Stimulated activated memory B cell treated with anti-CD40 and anti-IgM and Interleukin-4, amounts not matched to agents 10 μg/mL and 1 μg/mL and 100 μg/mL, for 72 hours (primary cell): ENCODE measurements at places on chromosomes 11 and 22.

DNA sequence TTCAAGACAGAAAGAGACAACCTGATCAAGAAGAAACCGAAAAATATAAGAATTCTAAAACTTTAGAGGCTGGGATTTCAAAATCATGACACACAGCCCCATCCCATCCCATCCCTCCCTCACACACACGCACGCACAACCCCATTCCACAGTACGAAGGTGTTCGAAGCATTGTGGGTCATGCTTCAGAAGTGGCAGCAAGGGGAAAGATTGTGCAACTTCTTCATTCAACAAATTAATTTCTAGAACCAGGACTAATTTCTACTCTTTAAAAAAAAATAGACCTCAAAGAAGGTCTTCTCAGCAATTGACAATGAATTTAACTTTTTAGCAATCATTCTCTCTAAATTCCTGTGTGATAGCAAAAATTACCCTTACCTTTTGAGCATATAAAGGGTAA, 867 bp downstream of the SPA17 start:
- no peak for ATAC-seq
- H3K4me1 ChIP-seq: peaks cover 23% of the 10 kb centered on the region
- H3K27ac ChIP-seq: peak overlapping the region; percentile 83
- H3K36me3 ChIP-seq: no peaks in the 10 kb centered on the region

DNA sequence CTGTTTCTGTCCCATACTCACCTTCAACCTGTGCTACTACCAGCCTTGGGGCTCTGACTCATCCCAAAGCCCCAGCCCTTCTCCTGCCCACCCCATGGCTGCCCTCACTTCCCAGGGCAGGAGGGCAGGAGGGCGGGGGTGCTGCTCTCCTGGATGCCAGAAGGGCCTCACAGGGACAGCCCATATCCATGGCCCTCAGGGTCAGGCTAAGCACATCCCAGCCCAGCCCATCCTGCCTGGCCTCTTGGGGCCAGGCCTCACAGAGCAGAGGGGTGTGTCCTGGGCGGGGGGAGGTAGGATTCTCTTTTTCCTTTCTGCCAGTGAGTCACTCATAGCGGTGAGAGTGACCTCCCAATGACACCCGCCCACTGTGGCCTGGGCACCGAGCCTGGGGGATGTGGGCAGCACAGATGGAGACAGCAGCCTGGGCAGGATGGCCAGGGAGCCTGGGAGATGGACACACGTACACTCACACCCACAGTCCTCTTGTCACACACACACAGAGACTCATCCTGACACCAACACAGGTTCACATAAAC, 2.4 kb downstream of the LTBP3 start:
- no peaks in the 10 kb centered on the region for H3K27me3 ChIP-seq
- no peaks in the 10 kb centered on the region for H3K36me3 ChIP-seq
- H3K4me3 ChIP-seq: no peak overlapping the region
- peak overlapping the region; percentile 61 for H3K27ac ChIP-seq
- peaks cover 72% of the 10 kb centered on the region for H3K4me1 ChIP-seq

GRCh38 chr11:72844356-72844755, 30.1 kb downstream of the ATG16L2 start:
- H3K36me3 ChIP-seq: peaks cover 58% of the 10 kb centered on the region
- ATAC-seq: no peak
- H3K4me3 ChIP-seq: no peak overlapping the region

- no peak overlapping the region for H3K4me3 ChIP-seq
- H3K36me3 ChIP-seq: no peaks in the 10 kb centered on the region
- no peaks in the 10 kb centered on the region for H3K4me1 ChIP-seq
- H3K27ac ChIP-seq: no peak overlapping the region
- peaks cover 53% of the 10 kb centered on the region for H3K27me3 ChIP-seq
Observed at GRCh38 chr22:27774200-27774599, 27.4 kb downstream of the MN1 start.

DNA sequence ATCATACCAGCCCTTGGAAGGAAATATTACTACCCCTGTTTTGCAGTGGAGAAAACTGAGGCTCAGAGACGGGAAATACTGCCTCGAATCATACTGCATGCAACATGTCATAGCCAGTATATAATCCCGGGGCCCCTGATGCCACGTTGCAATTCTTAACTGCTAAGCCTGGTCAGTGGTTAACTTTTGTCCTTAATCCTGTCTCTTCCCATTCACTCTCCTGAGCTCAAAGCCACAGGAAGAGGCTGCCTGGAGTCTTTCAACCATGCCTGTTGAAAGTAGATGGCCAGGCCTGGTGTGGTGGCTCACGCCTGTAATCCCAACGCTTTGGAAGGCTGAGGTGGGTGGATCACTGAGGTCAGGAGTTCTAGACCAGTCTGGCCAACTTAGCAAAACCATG, 166.6 kb downstream of the MIAT start:
- H3K36me3 ChIP-seq: peaks cover 5% of the 10 kb centered on the region
- H3K27me3 ChIP-seq: no peaks in the 10 kb centered on the region
- no peak for ATAC-seq
- no peak overlapping the region for H3K27ac ChIP-seq

DNA sequence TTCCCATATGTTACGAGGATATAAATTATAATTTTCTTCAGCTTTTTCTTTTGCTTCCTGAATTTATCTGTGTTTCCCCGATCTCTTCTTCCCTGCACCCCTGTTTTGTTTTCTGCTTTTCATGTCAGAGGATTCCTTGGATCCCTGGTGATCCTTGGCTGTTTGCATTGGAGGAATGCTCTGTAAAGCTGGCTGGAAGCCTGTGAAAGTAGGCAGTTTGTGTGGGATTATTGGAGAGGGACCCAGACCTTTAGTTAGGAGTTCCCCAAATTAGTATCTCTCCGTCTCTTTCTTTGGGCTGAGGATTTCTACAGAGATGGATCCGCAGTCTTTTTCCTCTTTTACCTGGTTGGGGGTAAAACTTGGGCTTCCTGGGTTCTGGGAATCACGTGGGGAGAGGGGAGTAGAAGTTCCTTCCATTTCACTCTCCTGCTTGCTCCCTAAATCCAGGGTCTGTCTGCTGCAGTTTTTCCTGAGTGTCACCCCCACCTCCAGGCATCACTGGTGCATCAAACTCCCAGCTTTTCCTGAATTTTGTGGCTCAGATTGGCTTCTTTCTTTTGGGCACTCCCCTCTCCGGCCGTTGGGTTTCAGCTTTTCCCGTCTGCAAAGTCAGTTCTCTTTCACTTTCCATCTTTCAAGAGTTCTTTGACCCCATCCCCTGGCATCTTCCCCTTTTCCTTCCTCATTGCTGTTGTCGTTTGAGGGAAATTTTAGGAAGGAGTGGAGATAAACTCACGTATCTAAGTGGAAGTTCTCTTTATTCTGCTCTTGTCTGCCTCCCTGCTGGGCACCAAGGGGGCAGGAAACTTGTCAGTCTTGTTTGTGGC, 79.1 kb upstream of the ALX4 start:
- H3K27me3 ChIP-seq: peaks cover 46% of the 10 kb centered on the region
- H3K4me3 ChIP-seq: no peak overlapping the region
- no peak overlapping the region for H3K27ac ChIP-seq
- no peak for ATAC-seq
- peaks cover 8% of the 10 kb centered on the region for H3K4me1 ChIP-seq

- no peaks in the 10 kb centered on the region for H3K27me3 ChIP-seq
- H3K4me1 ChIP-seq: no peaks in the 10 kb centered on the region
- no peak for ATAC-seq
- H3K27ac ChIP-seq: no peak overlapping the region
Observed at GRCh38 chr22:17419348-17419747, 50.1 kb downstream of the CECR2 start.

DNA sequence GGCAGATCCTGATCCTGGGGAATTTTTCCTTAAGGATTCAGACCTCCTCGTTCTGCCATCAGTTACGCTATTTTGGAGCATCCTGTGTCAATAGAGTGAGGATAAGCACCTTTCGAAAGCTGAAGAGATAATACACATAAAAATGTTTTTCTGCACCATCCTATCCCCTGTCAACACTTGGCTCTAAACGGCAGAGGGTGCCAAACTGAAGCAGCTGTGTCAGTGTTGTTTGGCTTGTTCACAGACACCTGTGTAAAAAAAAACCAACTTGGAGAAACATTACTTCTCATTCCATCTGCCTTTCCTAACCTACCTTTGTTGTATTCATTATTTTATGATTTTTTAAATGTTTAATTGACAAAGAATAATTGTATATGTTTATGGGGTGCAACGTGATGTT, 417.0 kb upstream of the DDI1 start:
- H3K36me3 ChIP-seq: no peaks in the 10 kb centered on the region
- peaks cover 3% of the 10 kb centered on the region for H3K4me1 ChIP-seq
- ATAC-seq: peak; percentile 59
- H3K27me3 ChIP-seq: no peaks in the 10 kb centered on the region

- no peaks in the 10 kb centered on the region for H3K4me1 ChIP-seq
- peaks cover 23% of the 10 kb centered on the region for H3K27me3 ChIP-seq
- no peak overlapping the region for H3K4me3 ChIP-seq
- H3K36me3 ChIP-seq: no peaks in the 10 kb centered on the region
Observed at GRCh38 chr22:35170716-35171697, 86.3 kb upstream of the HMGXB4 start.

DNA sequence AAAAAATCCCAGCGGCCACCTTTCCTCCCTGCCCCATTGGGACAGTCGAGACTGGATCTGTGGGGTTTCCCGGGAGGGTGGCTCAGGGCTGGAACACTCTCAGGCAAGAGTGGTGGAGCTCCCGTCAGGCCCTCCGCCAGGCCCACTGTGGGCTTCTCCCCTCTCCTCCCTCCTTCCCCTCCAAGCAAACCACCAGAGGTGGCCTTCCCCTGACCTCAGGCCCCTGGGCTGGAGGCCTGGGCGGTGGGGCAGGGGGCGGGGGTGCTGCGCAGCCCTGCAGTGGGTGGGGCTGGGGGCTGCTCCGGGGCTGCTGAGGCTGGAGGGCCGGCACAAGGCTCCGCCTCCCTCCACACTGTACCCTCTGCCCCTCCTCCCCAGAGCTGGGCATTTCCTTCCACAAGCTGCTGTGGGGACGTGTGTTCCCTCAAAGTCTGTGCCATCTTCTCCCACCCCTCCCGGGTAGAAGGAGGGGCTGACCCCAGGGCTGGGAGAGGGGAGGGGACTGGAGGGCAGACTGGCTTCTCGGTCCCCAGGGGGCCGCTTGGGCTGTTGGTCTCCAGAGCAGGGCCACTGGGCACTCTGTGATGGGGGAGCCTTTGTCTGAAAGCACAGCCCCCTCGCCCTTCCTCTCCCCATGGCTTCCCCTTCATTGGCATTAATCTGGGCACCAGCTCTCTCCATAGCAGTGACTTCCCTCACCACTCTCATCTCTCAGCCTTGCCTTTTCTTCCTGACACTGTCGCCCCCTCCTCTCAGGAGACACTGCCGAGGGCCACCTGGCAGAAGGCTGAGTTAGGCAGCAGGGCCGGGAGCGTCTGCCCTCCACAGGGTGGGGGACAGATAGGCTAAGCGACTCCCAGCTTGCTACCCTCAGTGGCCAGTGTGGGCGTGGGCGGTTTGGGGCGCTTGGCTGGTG, 7.1 kb downstream of the RCOR2 start:
- ATAC-seq: no peak
- H3K4me1 ChIP-seq: peaks cover 6% of the 10 kb centered on the region
- peaks cover 43% of the 10 kb centered on the region for H3K36me3 ChIP-seq
- H3K27ac ChIP-seq: no peak overlapping the region
- peaks cover 13% of the 10 kb centered on the region for H3K27me3 ChIP-seq

DNA sequence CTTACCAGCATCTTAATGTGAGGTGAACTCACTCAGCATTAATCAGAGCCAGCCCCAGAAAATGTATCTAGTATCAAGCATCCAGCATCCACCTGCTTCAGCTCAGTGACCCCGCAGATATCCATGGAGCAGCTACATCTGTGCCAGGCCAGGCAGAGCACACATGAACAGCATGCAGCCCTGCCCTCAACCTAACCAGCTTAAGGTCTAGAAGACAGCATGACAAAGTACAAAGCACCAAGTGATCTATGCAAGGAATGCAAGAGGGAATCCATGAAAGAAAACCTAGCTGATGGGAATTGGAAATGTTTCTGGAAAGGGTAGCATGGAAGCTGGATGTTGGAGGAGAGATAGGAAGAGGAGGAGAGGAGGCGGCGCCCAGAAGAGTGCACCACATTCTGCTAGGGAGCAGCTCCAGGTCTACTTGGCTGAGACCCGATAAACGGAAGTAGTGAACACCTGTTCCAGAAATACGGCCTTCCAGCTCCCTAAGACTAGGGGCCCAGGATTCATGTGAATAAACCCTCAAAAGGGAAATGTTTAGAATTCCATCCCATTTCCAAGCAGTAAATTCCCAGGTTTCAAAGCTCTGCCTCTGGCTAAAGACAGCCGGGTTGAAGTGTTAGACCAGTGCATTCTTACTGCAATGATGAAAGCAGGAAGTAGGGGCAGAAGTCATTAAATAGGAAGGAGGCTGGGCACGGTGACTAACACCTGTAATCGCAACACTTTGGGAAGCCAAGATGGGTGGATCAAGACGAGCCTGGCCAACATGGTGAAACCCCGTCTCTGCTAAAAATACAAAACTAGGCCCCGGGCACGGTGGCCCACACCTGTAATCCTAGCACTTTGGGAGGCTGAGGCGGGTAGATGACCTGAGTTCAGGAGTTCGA, 23.5 kb upstream of the L3MBTL2 start:
- H3K27ac ChIP-seq: no peak overlapping the region
- no peak for ATAC-seq
- no peaks in the 10 kb centered on the region for H3K27me3 ChIP-seq
- peaks cover 35% of the 10 kb centered on the region for H3K36me3 ChIP-seq
- no peak overlapping the region for H3K4me3 ChIP-seq

GRCh38 chr11:115643549-115644270, 139.5 kb upstream of the CADM1 start:
- H3K27ac ChIP-seq: no peak overlapping the region
- H3K4me1 ChIP-seq: no peaks in the 10 kb centered on the region
- no peak for ATAC-seq
- no peak overlapping the region for H3K4me3 ChIP-seq
- H3K27me3 ChIP-seq: peaks cover 25% of the 10 kb centered on the region

DNA sequence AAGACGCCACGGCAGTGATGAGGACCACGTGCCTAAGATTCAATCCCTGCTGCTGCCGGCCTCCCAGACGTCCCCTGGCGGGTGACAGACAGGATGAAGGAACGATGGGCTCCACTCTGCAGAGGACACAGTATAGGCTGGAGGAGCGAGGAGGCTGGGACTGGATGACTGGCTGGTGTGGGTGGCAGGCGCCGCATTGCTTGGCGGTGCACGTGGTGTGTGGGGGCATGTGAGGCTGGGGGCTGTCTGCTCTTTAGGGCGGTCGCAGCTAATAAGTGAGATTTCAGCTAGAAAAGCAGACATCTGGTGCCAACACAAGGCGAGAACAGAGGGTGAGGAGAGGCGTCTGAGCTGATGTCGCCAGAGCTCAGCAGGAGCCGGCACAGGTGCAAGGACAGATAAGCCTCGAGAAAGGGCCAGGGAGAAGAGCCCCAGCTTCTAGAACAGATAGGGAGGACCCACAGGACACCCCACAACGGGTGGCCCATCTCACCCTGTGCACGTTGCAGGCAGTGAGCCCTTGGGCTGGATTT, 33.2 kb downstream of the TSPAN4 start:
- no peak overlapping the region for H3K4me3 ChIP-seq
- peaks cover 54% of the 10 kb centered on the region for H3K36me3 ChIP-seq
- no peaks in the 10 kb centered on the region for H3K4me1 ChIP-seq
- no peaks in the 10 kb centered on the region for H3K27me3 ChIP-seq
- H3K27ac ChIP-seq: no peak overlapping the region

- no peaks in the 10 kb centered on the region for H3K27me3 ChIP-seq
- no peaks in the 10 kb centered on the region for H3K4me1 ChIP-seq
- ATAC-seq: no peak
- no peak overlapping the region for H3K27ac ChIP-seq
- H3K4me3 ChIP-seq: no peak overlapping the region
- H3K36me3 ChIP-seq: no peaks in the 10 kb centered on the region
Observed at GRCh38 chr11:15707971-15708370, 593.2 kb downstream of the INSC start.

GRCh38 chr11:95910638-95911368, 13.1 kb downstream of the MTMR2 start:
- H3K27ac ChIP-seq: no peak overlapping the region
- peaks cover 26% of the 10 kb centered on the region for H3K4me1 ChIP-seq
- no peak for ATAC-seq
- peaks cover 21% of the 10 kb centered on the region for H3K36me3 ChIP-seq
- no peak overlapping the region for H3K4me3 ChIP-seq
